ENCODE measurements at places on chromosomes 4 and X. TPM values are rescaled to one million over a fixed set of nuclear protein-coding genes. Genes with fewer than 3 reads are reported as not detected.
A peak's percentile ranks its signal among the peaks of the same experiment; 100 is the strongest.

The MCUB gene
- total RNA-seq: 24.8 TPM

DNA sequence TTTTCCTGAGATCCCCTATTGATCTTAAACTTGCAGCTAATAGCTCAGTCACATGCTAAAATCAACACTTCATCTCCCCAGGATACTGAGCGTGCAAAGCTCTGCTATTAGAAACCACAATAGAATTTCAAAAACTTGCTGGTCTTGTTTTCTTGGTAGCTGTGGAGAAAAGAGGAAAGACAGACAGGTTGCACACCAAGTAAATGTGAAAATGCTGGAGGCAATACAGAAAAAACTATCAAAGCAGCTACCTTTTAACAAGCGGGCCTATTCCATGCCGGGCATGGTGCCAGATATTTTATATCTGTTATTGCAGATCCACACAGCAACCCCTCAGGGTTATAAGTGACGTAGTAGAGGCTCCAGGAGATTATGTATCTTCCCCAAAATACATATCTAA lies 171.9 kb downstream of the DCTD start:
- no peaks in the 10 kb centered on the region for H3K27me3 ChIP-seq
- no peak overlapping the region for H3K4me3 ChIP-seq
- H3K27ac ChIP-seq: no peak overlapping the region
- DNase-seq: no peak
- no peaks in the 10 kb centered on the region for H3K4me1 ChIP-seq
- no peaks in the 10 kb centered on the region for H3K36me3 ChIP-seq

DNA sequence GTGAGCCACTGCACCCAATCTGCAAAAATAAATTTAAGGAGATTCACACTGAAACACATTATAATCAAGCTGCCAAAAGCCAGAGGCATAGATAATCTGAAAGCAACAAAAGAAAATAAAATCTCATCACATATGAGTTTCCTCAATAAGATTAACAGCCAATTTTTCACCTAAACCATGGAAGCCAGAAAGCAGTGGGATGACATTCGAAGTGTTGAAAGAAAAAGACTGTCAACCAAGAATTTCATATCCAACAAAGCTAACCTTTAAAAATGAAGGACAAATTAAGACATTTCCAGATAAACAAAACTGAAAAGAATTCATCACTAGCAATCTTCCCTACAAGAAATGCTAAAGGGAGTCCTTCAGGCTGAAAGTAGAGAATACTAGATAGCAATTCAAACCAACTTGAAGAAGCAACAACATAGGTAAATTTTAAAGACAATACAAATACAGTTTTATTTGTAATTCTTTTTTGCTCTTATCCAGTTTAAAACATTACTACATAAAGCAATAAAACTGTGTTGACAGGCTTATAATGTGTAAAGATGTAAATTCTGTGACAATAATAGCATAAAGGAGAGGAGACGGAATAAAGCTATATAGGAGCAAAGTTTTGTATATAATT lies 23.1 kb upstream of the KLHL8 start:
- no peak for DNase-seq
- no peak overlapping the region for H3K27ac ChIP-seq
- no peaks in the 10 kb centered on the region for H3K36me3 ChIP-seq
- no peaks in the 10 kb centered on the region for H3K27me3 ChIP-seq
- no peaks in the 10 kb centered on the region for H3K4me1 ChIP-seq
- no peak overlapping the region for H3K4me3 ChIP-seq

The GALNT7 gene
- total RNA-seq: 21.6 TPM

The XG gene
- total RNA-seq: 8.1 TPM

- no peaks in the 10 kb centered on the region for H3K27me3 ChIP-seq
- H3K36me3 ChIP-seq: no peaks in the 10 kb centered on the region
- H3K4me1 ChIP-seq: no peaks in the 10 kb centered on the region
- no peak overlapping the region for H3K4me3 ChIP-seq
- no peak overlapping the region for H3K27ac ChIP-seq
Observed at GRCh38 chr4:10721616-10722015, 37.0 kb upstream of the CLNK start.

DNA sequence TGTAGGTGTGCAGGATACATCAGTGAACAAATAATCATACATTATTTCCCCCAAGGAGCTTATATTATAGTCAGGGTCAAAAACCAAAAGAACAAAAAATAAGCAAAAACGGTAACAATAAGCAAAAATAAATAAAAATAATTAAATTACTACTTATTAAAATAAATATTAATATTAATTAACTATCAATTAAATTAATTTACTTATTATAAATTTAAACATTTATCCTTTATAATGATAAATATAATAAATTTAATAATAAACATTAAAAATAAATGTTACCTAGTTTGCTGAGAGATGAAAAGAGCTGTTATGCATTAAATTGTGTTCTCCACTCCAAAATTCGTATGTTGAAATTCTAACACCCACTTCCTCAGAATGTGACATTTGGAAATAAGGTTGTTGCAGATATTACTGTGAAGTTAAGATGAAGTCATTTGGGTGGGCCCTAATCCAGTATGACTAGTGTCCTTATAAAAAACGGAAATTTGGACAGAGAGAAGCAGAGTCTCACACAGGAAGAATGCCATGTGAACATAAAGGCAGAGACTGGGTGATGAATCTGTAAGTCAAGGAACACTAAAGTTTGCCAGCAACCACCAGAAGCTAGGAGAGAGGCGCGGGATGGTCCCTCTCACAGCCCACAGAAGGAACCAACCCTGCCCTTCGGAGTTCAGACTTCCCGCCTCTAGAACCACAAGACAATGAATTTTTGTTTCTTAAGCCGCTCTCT lies 67.2 kb upstream of the IBSP start:
- no peaks in the 10 kb centered on the region for H3K4me1 ChIP-seq
- no peak overlapping the region for H3K4me3 ChIP-seq
- no peaks in the 10 kb centered on the region for H3K27me3 ChIP-seq
- H3K36me3 ChIP-seq: no peaks in the 10 kb centered on the region

DNA sequence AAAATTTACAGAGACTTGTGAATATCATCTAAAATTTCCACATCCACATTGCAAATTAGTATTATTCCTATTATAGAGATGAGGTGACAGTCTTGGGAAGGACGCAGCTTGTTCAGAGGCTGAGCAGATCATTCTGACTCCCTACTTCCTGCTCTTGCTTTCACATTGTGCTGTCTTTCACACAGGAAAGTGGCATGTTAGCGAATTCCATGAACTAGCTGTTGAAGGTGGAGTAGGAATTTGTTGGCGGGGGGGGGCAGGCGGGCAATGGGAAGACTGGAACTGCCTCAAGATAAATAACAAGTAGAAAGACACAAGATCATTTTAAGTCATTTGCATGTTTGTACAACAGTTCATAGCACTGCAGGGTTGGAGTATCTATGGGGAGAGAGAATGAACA lies 2.3 kb downstream of the PF4V1 start:
- peaks cover 19% of the 10 kb centered on the region for H3K4me1 ChIP-seq
- H3K4me3 ChIP-seq: no peak overlapping the region
- DNase-seq: no peak

The TBC1D8B gene
- 3.9 TPM for total RNA-seq

GRCh38 chr4:28254003-28254402 lies 1393.4 kb downstream of the STIM2 start:
- H3K4me1 ChIP-seq: no peaks in the 10 kb centered on the region
- H3K4me3 ChIP-seq: no peak overlapping the region
- no peaks in the 10 kb centered on the region for H3K27me3 ChIP-seq

- peaks cover 5% of the 10 kb centered on the region for H3K4me1 ChIP-seq
Observed at GRCh38 chr4:37892641-37893040, 1.8 kb downstream of the TBC1D1 start.

- no peak for DNase-seq
- H3K27me3 ChIP-seq: no peaks in the 10 kb centered on the region
- no peaks in the 10 kb centered on the region for H3K4me1 ChIP-seq
- no peak overlapping the region for H3K27ac ChIP-seq
- H3K4me3 ChIP-seq: no peak overlapping the region
- H3K36me3 ChIP-seq: no peaks in the 10 kb centered on the region
Observed at GRCh38 chr4:134490863-134491262, 289.3 kb upstream of the PABPC4L start.

The CCDC160 gene
- total RNA-seq: 0.99 TPM

DNA sequence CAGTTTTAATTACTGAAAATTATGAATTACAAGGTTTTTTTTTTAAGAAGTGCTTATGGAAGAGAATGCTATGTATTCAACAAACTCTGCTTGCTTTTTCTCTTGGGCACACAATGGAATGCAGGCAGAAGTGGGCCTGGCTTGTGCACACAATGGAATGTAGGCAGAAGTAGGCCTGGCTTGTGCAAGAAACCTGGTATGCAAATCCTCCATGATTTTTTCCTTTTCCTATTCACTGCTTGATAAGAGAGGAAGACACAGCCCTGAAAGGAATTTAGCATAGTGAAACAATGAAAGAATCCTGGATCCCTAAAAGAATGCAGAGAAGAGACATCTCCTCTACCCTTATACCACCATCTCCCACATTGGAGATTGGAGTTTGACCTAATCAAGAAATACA lies 138.4 kb downstream of the COL25A1 start:
- H3K27me3 ChIP-seq: no peaks in the 10 kb centered on the region
- no peak overlapping the region for H3K4me3 ChIP-seq
- no peak overlapping the region for H3K27ac ChIP-seq
- no peak for DNase-seq
- H3K4me1 ChIP-seq: no peaks in the 10 kb centered on the region

- no peak for DNase-seq
- H3K27me3 ChIP-seq: no peaks in the 10 kb centered on the region
- no peak overlapping the region for H3K4me3 ChIP-seq
Observed at GRCh38 chr4:158682066-158682465, 10.0 kb downstream of the ETFDH start.

DNA sequence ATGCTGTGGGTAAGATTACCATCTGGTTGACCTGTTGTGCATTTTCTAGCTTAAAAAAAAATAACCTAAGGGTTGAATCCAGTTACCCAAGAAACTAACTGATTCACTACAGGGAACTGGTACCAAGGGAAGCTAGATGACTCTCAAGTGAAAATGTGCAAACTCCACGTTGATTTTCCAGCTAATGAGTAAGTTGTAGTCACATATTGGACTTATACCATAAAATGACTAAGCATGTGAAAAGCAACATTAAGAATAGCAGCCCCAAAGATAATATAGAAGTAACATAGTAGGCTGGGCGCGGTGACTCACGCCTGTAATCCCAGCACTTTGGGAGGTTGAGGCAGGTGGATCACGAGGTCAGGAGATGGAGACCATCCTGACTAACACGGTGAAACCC lies 270.9 kb downstream of the SPRY1 start:
- H3K4me1 ChIP-seq: no peaks in the 10 kb centered on the region
- H3K4me3 ChIP-seq: no peak overlapping the region
- no peaks in the 10 kb centered on the region for H3K36me3 ChIP-seq
- no peaks in the 10 kb centered on the region for H3K27me3 ChIP-seq
- no peak for DNase-seq

DNA sequence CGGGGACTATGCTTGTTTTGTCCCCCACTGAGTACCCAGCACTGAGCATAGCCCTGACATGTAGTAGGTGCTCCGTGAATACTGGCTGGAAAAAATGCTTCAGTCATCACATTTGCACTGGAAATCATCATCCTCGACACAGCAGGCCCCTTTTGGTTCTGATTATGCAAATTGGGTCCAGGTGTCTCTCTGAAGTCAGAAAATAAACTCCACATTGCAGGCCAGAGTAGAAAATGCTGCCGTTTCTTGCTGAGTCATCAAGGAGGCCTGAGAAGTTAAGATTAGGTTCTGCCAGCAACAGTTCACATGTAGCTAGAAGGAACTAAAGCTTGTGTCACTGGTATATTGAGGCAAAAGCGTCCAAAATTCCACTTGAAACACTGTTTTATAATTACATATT lies 15.0 kb upstream of the STK32B start:
- H3K4me3 ChIP-seq: no peak overlapping the region
- no peaks in the 10 kb centered on the region for H3K36me3 ChIP-seq

DNA sequence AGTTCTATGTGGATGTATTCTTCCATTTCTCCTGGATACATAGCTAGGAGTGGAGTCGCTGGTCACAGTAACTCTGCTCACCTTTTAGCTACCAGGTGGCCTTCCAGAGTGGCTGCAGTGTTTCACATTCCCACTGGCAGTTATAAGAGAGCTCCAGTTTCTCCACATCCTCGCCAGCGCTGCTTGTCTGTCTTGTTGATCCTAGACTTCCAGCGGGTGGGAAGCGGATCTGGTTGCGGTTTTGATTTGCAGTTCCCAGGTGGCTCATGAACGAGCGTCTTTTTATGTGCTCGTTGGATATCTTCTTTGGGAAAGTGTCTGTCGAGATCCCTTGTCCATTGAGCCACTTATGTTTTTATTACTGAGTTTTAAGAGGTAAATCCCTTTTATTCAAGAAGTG lies 11.6 kb downstream of the TACC3 start:
- H3K4me3 ChIP-seq: no peak overlapping the region
- no peak overlapping the region for H3K27ac ChIP-seq
- peaks cover 21% of the 10 kb centered on the region for H3K36me3 ChIP-seq
- no peaks in the 10 kb centered on the region for H3K27me3 ChIP-seq

The LUZP4 gene
- not detected for total RNA-seq

DNA sequence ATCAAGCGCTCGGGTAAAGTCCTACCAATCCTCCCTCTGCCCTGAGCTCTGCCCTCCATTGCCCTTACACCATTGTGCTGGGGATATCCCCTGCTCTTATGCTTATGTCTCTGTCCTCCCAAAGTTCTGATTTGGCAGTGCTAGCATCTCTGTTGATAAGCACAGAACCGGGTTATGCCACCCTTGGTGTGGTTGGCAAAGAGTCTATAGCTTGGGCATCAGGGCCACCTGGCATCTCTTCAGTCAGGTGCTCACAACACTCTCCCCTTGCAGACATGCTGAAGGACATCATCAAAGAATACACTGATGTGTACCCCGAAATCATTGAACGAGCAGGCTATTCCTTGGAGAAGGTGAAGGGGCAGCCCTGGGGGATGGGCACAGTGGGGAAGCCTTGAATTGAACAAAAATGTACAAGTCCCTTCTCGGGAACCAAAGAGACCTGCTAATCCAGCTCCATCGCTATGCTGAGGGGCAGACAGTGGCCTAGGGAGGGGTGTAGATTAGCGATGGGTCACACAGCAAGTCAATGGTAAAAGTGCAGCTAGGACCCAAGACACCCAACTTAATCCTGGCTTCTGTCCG lies 3.8 kb downstream of the MAGED2 start:
- no peaks in the 10 kb centered on the region for H3K4me1 ChIP-seq
- H3K27ac ChIP-seq: no peak overlapping the region
- H3K4me3 ChIP-seq: no peak overlapping the region
- DNase-seq: no peak
- no peaks in the 10 kb centered on the region for H3K27me3 ChIP-seq
- peaks cover 66% of the 10 kb centered on the region for H3K36me3 ChIP-seq

GRCh38 chr4:112127803-112128202 lies 17.5 kb upstream of the FAM241A start:
- no peaks in the 10 kb centered on the region for H3K36me3 ChIP-seq
- no peak for DNase-seq
- no peaks in the 10 kb centered on the region for H3K27me3 ChIP-seq
- H3K4me3 ChIP-seq: no peak overlapping the region
- no peak overlapping the region for H3K27ac ChIP-seq
- no peaks in the 10 kb centered on the region for H3K4me1 ChIP-seq

The ZNF718 gene
- total RNA-seq: 4.2 TPM

The CPLX1 gene
- 0.44 TPM for total RNA-seq

GRCh38 chr4:37978248-37978924 lies 18.2 kb downstream of the PTTG2 start:
- peak overlapping the region; percentile 85 for H3K4me3 ChIP-seq
- peaks cover 45% of the 10 kb centered on the region for H3K4me1 ChIP-seq
- H3K27ac ChIP-seq: peak overlapping the region; percentile 91
- no peaks in the 10 kb centered on the region for H3K36me3 ChIP-seq
- DNase-seq: no peak
- H3K27me3 ChIP-seq: no peaks in the 10 kb centered on the region

GRCh38 chr4:95580226-95580625 lies 31.5 kb upstream of the UNC5C start:
- no peak overlapping the region for H3K27ac ChIP-seq
- H3K36me3 ChIP-seq: no peaks in the 10 kb centered on the region
- no peak for DNase-seq
- no peaks in the 10 kb centered on the region for H3K4me1 ChIP-seq
- H3K27me3 ChIP-seq: no peaks in the 10 kb centered on the region

The EVC2 gene
- total RNA-seq: 12.6 TPM

Data from esophagus squamous epithelium (tissue), 5 donors.